ENCODE measurements at places on chromosomes 16 and 17.

GRCh38 chr17:78234261-78234865, 2.9 kb downstream of the TMEM235 start:
- DNase-seq, result no peak

DNA sequence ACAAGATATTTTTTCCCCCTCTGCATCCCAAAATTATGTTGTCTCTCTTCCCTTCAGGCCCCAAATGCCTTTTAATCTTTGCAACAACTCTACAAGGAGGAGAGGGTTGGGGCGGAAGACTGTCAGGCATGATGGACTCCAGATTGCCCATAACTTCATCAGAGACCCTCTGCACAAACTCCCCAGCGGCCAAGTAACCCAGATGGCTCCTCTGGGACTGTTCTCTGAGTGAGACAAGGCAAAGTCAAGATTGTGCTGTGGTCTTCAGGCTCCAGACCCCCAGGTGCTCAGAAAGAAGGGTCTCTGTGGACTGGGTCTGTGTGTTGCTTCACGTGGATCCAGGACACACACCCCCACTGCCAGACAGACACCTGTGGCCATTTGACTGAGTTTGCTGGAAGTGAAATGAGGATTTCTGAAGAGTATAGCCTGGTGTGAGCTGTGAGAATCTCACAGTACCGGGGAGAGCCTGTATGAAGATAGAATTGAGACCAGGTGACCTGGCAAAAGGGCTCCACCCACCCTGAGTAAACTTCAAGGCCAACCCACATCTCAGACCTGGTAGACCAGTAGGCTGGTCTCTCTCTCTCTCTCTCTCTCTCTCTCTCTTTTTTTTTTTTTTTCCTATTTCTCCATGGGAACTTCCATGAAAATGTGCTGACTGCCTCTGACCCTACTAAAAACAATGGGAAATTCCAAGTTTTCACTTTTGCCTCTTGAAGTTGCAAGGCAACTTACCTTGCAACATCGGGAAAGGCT, 354.1 kb downstream of the SOX9 start:
- no peak for DNase-seq

- DNase-seq, result no peak
Observed at GRCh38 chr16:57516176-57516725, 20.1 kb downstream of the CCDC102A start.

- DNase-seq, result no peak
Observed at GRCh38 chr17:61451538-61452300, 503 bp upstream of the TBX4 start.

GRCh38 chr17:81253358-81254131, 14.4 kb downstream of the NDUFAF8 start:
- DNase-seq, result peak; percentile 47

DNA sequence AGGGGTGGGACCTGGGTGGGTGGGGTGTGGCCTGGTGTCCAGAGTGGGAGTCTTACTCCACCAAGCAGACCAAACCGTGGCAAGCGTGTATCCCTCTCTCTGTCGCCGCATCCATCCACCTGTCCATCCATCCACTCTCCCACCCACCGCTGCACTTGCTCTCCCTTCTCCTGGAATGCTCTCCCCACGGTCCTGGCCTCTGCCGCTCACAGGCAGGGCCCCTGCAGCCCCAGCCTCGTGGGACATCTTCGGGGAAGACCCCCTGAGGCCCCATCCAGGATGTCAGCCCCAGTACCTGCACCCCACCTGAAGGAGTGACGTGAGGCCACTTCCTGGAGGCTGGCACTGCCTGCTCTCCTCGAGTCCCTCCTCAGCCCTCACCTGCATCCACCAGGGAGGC, 189.5 kb upstream of the GSE1 start:
- DNase-seq, result no peak

GRCh38 chr17:60390925-60391470, 935 bp downstream of the USP32 start:
- DNase-seq, result no peak

DNA sequence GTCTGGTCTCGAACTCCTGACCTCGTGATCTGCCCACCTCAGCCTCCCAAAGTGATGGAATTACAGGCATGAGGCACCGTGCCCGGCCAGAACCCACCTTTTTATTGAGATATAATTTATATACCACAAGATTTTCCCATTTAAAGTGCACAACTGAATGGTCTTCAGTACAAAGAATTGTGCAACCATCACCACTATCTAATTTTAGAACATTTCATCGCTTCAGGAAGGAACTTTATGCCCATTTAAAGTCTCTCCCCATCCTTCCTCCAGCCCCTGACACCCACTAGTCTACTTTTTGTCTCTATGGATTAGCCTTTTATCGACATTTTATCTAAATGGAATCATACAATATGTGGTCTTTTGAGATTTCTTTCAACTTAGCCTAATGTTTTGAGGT, 25.4 kb upstream of the HELZ start:
- DNase-seq, result no peak

- DNase-seq, result peak; percentile 37
Observed at GRCh38 chr16:70737377-70738082, 51.7 kb upstream of the MTSS2 start.

DNA sequence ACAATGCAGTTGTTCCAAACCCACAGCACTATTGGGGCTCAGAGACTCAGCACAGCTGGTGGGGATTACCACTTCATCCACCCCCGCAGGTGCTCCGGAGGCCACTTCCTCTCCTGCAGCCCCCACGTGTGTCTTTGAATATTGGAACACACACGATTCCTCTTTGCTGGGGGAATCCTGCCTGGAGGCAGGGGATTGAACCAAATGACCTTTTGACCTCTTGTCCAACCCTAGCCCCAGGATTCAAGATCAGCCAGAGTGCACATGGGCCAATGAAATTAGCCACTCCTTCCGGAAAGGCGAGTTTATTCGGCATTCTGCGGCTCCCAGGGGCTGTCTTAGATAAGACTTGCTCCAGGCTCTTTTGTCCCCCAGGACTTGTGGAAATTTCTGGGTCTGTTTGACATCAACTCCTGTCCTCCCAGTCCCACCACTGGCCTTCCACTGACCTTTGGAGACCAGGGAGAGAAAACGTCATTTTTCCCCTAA, 350.2 kb downstream of the FOXL1 start:
- DNase-seq, result no peak

DNA sequence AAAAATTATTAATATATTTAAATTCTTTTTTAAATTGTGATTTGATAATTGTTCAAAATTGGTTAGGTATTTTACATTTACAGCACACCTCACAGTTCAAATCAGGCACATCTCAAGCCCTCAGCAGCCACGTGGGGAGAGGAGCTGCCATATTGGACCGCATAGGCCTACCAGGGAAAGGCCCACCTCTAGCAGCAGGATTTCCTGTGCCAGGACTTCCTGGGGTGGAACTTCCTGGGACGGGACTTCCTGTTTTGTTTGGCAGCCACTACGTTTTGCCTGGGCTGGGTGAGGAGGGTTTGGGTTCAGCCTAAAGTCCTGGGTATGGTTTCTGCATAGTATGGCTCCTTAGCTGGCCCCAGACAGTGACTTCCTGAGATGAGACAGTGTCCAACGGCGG, 298.5 kb upstream of the FOXF1 start:
- DNase-seq, result no peak

DNA sequence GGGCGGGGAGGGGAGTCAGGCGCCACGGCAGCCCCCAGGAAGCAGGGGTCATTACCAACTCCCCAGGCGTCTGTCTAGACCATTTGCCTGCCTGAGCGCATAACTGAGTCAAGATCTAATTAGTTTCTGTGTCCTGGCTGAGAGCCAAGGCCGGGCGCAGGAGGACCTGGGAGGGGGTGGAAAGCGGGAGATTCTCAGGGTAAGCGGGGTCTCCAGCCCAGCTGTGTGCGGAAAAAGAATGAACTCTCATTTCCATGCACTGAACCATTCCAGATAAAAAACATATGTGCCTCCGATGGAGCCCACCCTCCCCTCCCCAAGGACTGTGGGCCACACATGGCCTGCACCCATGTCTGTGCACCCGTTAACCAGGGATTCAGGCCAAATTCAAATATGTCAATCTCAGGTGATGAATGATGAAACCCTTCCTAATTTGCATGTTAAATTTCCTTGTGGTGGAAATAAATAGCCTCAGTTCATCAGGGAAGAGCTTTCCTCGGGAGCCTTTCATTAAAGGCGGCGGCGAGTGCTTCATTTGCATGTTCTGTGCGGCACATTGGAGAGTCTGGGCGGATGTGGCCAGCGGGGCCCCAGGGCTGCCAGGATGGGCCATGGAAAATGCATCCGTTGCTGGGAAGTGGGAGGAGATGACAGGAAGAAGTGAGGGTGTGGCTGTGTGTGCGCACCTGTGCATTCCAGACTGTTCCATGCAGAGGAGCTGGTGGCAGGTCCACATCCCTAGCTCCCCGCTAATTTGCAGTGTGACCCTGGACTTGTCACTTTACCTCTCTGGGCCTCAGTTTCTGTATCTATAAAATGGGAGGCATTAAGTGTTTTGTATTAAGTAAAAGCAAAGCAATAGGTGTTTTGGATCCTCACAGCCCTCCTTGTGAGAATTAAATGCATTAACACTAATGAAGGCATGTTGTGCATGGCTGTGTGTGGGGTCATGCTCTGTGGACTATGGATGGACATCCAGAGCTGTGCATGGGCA, 151.1 kb downstream of the SDK2 start:
- DNase-seq, result no peak

DNA sequence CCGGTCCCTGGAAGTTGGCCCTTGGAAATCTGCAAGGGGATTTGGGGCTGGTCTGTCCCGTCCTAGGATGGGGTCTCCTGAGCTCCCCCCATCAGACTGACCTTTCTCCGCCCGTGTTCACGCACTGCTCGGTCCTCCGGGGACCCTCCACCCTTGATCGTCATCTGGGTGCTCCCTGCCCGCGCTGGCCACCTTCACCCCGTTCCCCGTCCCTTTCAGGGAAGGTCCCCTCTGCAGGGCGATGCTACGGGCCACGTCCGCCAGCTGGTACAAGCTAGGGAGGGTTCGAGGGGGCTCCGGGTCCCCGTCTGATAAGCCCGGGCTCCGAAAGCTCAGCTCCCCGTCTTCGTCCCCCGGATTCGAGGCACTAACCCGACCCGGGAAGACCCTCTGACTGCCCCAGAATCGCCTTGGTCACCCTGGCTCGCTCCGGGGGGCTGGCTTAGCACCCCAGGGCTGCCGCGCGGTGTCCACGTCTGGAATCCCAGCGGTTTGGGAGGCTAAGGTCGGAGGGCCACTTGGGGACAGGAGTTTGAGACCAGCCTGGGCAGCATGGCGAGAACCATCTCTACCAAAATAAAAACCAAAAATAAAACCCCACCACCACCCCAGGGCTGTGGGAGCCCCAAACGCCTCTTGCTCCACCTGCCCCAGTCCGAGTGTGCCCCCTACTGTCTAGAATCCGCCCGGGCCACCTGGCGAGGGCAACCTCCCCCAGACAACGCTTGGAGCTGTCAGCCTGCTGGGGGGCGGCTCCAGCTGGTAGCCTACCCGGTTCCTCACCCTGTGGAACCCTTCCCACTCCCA, 1.1 kb upstream of the SLC43A2 start:
- peak; percentile 78 for DNase-seq

- no peak for DNase-seq
Observed at GRCh38 chr16:78385086-78385805, 285.8 kb downstream of the WWOX start.

- DNase-seq, result no peak
Observed at GRCh38 chr17:57545731-57546342, 199.3 kb downstream of the CCDC182 start.

GRCh38 chr16:50744881-50745280, 3.0 kb downstream of the CYLD start:
- DNase-seq, result no peak

DNA sequence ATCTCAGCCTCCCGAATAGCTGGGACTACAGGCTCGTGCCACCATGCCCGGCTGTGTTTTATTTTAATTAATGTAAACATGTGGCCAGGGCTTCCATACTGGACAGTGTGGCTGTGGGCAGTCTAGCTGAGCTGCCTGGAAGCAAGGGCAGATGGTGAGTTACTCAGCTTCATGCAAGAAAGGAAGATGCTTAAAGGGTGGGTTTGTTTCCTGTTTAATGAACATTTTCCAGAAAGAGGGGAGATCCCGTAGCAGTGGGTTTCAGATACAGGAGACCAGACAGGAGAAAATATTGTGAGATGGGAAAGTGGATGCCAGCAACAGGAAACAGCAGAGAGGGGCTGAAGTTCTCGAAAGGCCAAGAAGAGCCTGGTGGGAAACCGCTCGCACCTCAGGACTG, 7.3 kb downstream of the MAPK8IP3 start:
- no peak for DNase-seq
